Activated CD8-positive, alpha-beta memory T cell treated with anti-CD3 and anti-CD28 coated beads, Interleukin-2, amount 10 ng/mL, durations not matched to agents 7 days and 5 days (primary cell): ENCODE measurements at places on chromosomes 5 and 9. TPM values are rescaled to one million over a fixed set of nuclear protein-coding genes. Genes with fewer than 3 reads are reported as not detected.

The NME5 gene
- not detected for total RNA-seq

The ACTL7A gene
- total RNA-seq: not detected

The PCDHGB6 gene
- not detected for total RNA-seq

The ADRA1B gene
- total RNA-seq: 0.49 TPM

The SLC31A2 gene
- 2.9 TPM for total RNA-seq

The IFNA21 gene
- total RNA-seq: not detected

The FAM78A gene
- 76.8 TPM for total RNA-seq

The ZFP2 gene
- total RNA-seq: not detected

The PCDHAC1 gene
- not detected for total RNA-seq

The C9 gene
- total RNA-seq: not detected

The TAS2R1 gene
- total RNA-seq: not detected

The OTP gene
- 0.05 TPM for total RNA-seq

The TRIM32 gene
- 14.0 TPM for total RNA-seq

The CDH9 gene
- not detected for total RNA-seq

The EIF4E1B gene
- total RNA-seq: not detected

The FAM169A gene
- 5.8 TPM for total RNA-seq

The IL7R gene
- 10.4 TPM for total RNA-seq

The FOXI1 gene
- not detected for total RNA-seq

The TRMO gene
- total RNA-seq: 15.4 TPM

The FOXD4 gene
- total RNA-seq: 0.15 TPM
